ENCODE measurements at places on chromosomes 5 and 9.

DNA sequence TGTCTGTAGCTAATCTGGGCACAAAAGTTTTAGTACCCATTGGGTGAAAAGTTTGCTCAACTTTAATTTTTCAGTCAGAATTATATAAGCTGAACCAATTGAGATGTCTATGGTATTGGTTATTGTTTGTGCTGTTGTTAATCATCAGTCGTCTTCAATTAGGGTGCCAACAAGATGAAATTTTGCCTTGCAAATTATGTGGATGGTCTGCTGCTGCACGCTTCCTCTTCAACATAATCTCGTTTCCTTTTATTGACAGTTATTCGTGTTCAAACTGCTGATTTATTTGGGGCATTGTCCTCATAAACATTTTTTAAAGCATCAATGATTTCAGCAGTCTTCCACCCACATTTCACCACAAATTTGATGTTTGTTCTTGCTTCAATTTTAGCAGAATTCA, 194.0 kb downstream of the HTR1A start:
- DNase-seq = no peak

DNA sequence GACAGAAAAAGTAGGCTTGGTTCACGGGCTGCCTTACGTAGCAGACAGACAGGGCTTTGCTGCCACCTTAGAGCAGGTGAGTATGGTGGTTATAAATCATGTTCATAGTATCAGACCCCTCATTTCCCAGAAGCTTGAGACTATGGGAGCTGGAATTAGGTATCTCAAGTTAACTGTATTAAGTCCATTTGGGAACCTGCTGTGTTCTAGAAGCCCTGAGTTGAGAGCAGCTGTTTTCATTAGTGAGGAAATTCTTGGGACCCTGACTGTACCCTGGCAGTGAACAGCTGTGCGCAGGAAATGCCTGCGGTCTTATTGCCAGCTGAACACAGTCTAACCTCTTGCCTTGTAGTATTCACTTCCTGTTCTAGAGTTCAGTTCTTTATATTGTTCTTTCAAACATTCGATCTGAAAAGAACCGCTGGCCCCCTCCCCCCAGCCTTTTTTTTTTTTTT, 29.8 kb downstream of the UGCG start:
- no peak for DNase-seq

- DNase-seq = no peak
Measured at GRCh38 chr9:81832571-81833285, 95.5 kb upstream of the SPATA31D4 start.

DNA sequence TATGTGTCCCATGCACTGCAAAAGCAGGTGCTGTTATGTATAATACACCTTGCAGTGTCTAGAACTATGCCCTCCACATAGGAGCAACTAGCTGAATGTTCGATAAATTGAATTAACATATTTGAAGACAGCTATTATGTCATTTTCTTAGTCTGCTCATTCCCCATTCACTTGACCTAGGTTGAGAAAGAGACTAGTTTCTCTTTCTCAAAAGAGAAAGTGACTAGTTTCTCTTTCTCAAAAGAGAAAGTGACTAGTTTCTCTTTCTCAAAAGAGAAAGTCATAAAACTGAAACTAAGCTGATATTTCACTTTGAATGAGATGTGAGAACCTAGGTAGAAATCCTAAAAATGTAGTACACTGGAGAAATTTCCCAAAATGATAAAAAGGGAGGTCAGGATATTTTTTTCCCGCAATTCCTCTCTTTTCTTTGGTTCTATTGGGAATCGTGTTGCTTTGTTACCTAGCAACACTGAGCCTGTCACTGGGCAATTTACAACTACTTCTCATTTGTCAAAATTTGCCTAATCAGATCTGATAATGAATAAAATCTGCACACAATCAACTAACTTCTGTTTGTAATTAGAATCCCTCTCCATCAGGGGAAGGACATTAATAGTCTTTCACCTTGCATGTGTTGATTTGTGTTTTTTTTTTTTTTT, 132.0 kb upstream of the GRIA1 start:
- no peak for DNase-seq

DNA sequence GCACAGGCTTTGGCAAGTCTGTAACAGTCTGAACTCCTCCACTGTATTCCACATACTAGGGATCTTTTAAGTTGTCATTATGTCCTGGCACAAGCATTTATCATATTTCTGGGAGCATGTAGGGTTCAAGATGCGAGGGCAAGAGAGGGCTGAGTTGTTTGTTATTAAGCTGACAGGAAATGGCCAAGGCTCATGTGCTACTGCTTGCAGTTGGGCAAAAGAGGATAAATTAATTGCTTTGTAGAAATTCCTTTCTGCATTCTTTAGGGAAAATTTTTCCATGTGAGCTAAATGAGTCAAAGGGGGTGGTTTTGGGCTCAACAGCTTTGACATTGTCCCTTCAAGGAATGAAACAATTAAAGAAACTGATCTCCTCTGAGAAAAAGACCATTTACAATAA, 35.4 kb downstream of the DOCK8 start:
- no peak for DNase-seq

- no peak for DNase-seq
Measured at GRCh38 chr9:15882328-15882727, 329.5 kb downstream of the CCDC171 start.

GRCh38 chr9:27654629-27655285, 81.5 kb upstream of the C9orf72 start:
- no peak for DNase-seq

GRCh38 chr9:105232207-105232606, 12.2 kb upstream of the SLC44A1 start:
- no peak for DNase-seq

DNA sequence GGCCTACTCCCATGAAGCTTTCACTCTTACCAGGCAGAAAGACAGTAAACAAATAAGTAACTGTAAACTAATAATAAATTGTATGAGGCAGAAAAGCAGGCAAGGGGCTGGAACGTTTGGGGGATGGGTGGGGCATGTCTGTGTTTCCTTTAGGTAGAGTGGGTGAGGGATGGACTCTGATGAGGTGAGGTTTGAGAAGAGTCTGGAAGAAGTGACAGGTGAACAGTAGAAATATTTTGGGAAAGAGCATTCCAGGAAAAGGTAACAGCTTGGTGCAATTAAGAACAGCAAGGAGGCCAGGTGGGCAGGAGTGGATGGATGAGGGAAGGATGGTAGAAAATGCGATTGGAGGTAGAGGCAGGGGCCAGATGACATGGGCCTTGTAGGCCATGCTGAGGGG, 56.5 kb downstream of the PTTG1 start:
- DNase-seq = no peak

DNA sequence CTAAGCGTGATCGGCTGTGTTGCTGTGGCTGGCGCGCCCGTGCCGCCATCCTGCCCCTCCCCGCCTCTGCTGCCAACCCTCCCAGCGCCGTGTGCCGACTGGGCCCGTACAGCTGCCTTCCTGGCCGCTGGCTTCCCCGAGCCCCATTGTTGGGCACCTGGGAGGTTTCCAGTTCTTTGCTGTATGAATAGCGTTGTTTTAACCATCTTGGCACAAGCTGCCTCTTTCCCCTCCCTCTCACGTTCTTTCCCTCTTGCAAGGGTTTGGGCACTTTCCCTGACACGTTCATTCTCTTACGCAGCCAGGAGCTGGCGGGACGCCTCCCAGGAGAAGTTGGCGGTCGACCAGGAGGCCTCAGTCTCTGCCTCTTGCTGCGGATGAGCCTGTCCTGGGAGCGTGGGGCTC, 43.1 kb upstream of the RXRA start:
- no peak for DNase-seq

- DNase-seq = no peak
Measured at GRCh38 chr5:172096207-172096940, 89.9 kb upstream of the FBXW11 start.

- no peak for DNase-seq
Measured at GRCh38 chr5:946720-947625, 54.3 kb downstream of the TRIP13 start.

- DNase-seq = no peak
Measured at GRCh38 chr5:111859031-111859430, 102.0 kb upstream of the NREP start.

DNA sequence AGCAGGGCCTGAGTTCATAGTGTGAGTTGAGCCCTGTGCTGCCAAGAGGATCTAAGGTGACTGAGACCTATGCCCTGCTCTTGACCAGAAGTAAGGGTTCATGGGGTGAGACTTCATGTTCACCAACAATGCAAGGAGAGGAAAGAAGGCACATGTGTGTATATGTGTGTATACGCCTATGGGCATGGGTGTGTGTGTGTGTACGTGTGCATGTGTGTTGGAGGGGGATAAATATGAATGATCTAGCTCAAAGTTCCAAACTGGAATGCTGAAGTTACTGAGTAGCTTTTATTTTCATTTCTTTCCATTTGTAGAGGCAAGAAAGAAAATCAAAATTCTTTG, 25.6 kb upstream of the HAND1 start:
- DNase-seq = no peak

GRCh38 chr5:120994112-120994511, 530.0 kb downstream of the PRR16 start:
- no peak for DNase-seq

GRCh38 chr5:110630350-110630749, 96.1 kb downstream of the TMEM232 start:
- DNase-seq = no peak

DNA sequence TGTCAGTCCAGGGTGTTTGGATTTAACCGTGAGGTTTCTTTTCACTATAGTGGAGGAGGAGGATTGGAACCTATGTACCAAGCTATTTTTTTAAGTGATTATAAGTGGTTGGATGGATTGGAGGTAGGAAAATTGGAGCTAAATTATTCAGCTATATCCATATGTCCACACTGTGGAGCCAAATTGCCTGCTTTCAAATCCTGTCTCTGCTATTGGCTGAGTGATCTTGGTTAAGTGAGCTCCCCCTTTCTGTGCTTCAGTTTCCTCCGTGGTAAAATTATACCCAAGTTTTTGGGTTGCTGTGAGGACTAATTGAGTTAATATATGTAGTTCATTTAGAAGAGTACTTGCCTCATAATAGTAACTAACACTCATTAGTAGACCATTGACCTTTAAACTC, 2.5 kb downstream of the CENPP start:
- peak; percentile 11 for DNase-seq

DNA sequence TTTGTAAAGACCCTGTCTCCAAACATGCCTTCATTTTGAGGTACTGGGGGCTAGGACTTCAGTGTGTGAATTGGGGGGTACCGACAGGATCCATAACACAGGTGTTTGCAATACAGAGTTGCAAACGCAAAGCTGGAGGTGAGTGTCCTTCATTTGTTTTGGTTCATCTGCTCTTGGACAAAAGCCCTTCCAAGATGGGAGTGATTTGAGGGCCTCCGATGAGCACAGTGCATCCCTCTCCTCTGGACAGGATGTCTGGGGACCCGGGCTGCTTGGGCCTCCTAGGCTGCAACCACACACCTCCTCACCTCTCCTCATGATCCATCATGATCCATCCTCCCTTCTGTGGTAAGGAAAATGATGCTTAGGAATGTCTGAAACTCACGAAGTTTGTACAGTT, 23.8 kb downstream of the FGD3 start:
- no peak for DNase-seq

DNA sequence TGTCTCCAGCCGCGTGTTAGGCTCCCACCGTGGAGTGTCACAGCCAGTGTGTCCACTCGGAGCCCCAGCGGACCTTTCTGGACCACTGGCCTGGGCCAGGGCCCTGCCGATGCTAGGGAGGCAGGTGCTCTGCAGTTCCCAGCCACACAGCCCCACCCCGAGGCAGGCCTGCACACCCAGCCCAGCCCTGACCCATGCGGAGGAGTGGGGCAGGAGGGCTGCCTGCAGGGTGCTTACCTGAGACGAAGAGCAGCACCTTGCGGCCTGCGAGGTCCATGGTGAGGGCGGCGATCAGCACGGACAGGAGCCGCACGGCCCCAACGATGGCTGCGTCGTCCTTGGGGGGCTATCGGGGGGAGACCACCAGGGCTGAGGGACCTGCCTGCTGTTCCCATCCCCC, 5.2 kb downstream of the SLC2A6 start:
- no peak for DNase-seq

DNA sequence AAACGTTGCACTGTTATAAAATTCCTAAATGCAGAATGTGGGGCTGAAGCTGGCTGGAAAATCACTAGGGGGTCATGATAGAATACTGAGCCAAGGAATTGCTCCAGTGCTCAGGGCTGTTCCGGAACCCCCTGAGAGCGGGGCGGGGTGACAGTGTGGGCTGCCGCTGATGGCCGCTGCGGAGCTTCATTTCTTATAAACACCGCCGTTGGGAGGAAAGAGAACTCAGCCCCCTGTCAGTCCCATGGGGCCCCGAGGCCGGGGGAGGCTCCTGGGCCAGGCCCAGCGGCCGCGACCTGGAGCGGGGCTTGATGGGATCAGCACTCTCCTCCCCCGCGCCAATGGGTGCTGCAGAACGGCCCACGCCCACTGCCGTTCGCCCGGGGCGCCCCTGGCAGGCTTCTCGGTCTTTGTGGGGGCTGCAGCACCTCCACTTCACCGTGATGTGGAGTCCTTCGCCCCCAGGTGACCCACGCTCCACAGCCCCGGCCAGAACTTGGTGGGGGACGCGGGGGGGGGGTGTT, 5.2 kb upstream of the IRF1 start:
- DNase-seq = peak; percentile 67

- no peak for DNase-seq
Measured at GRCh38 chr5:153224651-153225050, 265.8 kb upstream of the GRIA1 start.

GRCh38 chr5:95350631-95351030, 40.5 kb upstream of the FAM81B start:
- DNase-seq = no peak

- no peak for DNase-seq
Measured at GRCh38 chr5:116381201-116381600, 193.4 kb downstream of the SEMA6A start.

DNA sequence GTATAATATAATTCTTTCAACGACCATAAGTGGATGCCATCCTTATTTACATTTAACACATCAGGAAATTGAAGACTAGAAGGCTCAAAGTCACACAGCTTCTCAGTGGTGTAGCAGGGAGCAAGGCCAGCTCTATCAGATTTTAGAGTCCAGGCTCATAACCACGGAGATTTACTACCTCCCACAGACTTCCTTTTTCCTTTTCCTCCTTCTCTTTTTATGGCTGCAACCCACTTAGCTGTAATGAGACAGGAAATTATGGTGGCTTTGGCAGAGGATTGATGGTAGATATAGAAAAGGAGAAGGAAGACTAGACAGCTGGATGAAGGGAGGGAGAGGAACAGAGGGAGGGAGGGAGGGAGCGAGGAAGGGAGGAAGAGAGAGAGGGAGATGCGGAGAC, 47.4 kb downstream of the SPEF2 start:
- DNase-seq = no peak

DNA sequence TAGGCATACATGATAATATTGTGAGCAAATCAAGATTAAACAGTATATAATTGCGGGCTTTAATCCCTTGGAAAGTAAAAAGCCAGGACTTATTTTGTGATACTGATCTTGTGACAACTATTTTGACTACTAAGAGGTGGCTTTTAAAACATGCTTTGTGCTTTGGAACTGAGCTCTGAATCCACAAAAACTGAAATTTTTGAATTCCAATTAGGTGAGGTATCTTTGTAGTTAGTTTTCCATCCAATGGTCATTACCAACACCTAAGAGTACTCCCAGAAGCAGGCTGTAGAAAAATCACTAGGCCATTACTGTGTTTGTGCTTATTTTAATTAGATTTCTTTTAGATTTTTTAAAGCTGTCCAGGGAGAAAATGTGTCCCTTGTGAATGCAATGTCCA, 559.5 kb upstream of the WWC1 start:
- DNase-seq = no peak

- DNase-seq = no peak
Measured at GRCh38 chr9:19286634-19287188, 56.2 kb downstream of the DENND4C start.

Data from NCI-H1417 (cell line).